Right kidney (tissue), 9 donors: ENCODE measurements at places on chromosomes 2 and 18.

GRCh38 chr2:180656455-180656847, 324.0 kb upstream of the UBE2E3 start:
- DNase-seq, result no peak

DNA sequence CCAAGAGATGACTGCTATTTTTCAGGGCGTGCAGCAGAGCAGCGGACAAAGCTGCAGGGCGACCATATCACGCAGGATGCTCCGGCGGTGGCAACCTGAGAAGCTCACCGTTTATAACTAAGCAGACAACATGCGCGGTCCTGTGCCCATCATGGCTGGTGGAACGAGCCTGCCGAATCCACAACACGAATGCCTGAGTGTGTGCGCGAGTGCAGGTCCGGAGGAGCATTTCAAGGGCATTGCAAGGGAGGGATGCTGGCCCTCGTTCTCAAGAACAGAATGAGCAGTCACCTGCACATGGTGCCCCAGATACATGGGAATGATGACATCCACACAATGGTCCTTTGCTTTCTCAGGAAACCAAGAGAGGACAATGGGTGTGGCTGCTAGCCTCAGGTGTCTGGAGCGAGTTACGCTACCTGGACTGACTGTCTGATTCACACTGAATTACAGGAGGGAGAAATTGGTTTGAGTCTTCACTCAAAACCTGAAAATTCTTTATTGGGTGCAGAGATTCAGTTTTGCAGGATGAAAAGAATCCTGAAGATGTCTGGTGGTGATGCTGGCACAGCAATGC, 39.8 kb downstream of the TBC1D8 start:
- no peak for DNase-seq

- peak; percentile 56 for DNase-seq
Measured at GRCh38 chr18:79397830-79398761, 2.4 kb downstream of the NFATC1 start.

DNA sequence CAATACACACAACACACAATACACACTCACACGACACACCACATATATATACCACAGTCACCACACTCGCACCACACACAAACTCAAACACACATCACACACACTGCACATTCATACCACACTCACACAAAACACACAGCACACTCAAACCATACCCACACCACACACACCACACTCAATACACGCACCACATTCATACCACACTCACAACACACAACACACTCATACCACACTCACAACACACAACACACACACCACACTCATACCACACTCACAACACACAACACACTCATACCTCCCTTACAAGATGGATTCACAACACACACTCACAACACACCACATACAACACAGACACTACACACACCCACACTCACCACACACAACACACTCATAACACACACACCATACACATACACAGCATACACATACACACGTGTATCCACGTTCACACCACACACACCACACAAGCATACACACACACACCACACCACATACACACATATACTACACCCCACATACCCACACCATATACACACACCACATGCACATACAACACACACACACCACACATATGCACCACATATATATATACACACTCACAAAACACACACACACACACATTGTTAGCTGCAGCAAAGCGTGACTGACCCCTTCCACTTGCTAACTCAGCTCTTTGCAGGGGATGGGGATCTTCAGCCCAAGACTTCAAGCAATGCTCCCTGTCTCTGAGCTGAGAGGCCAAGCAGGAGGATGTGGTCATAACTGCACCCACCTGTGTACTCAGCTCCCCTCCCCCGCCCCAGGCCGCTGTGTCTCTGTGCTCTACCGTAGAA, 59.0 kb downstream of the SDC1 start:
- DNase-seq, result no peak

DNA sequence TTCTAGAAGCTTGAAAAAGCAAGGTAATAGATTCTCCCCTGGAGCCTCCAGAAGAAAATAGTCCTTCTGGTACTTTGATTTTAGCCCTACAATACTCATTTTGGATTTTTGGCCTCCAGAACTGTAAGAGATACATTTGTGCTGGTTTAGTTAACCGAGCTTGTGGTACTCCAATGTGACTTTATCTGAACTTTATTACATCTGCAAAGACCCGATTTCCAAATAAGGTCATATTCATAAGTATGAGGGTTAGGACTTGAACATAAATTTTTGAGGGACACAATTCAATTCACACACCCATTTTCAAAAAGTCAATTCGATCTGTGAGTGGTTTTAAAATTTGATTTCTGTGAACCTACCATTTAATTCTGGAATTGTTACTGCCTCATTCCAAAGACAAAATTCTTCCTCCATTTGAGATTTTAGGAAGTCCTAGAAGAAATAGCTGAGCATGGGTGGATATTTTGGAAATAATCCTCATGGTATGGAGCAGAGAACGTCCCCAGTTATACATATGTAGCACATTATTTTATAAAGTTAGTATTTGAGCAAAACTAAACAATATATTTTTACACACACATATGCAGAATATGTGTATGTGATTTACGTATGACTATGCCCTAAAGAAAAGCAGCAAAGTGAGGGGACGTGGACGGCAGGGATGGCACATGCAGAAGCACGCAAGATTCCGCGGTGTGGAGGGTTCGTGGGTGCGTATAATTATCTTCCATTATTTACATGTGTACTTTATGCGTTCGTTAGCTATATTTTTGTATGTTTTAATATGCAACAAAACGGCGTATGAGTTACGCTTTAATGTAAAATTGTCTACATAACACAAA, 905 bp upstream of the NUP35 start:
- no peak for DNase-seq

- no peak for DNase-seq
Measured at GRCh38 chr18:27762054-27762453, 414.9 kb downstream of the CDH2 start.

GRCh38 chr2:16247326-16248122, 307.2 kb downstream of the MYCN start:
- DNase-seq, result no peak
